ENCODE measurements at places on chromosomes 6 and 20. TPM values are rescaled to one million over a fixed set of nuclear protein-coding genes. Genes with fewer than 3 reads are reported as not detected.

Gene FUCA2
- total RNA-seq, result 20.6 TPM

Gene PTK7
- 30.6 TPM for total RNA-seq

Gene HRH3
- not detected for total RNA-seq

Gene DACT2
- 1.4 TPM for total RNA-seq

Gene ADGRF4
- total RNA-seq, result 17.5 TPM

Gene RNGTT
- total RNA-seq, result 20.8 TPM

Gene TPX2
- 11.9 TPM for total RNA-seq

Gene MUC22
- 4.1 TPM for total RNA-seq

Gene MAP7
- total RNA-seq, result 33.0 TPM

Gene HLA-DPA1
- 6.2 TPM for total RNA-seq

Gene RIPOR3
- total RNA-seq, result 9.7 TPM

Gene ABCC10
- 19.6 TPM for total RNA-seq

Gene MCHR2
- not detected for total RNA-seq

Gene SMOC2
- total RNA-seq, result 35.5 TPM

Gene LY6G6D
- total RNA-seq, result not detected

Gene RIMS1
- total RNA-seq, result 0.13 TPM

Gene TBX18
- total RNA-seq, result 0.15 TPM

Gene SLA2
- total RNA-seq, result 0.61 TPM

Gene SOBP
- 3.8 TPM for total RNA-seq

Gene TSBP1
- not detected for total RNA-seq

Gene MARCKS
- total RNA-seq, result 51.5 TPM

Gene ARHGAP40
- total RNA-seq, result 12.2 TPM

Gene PPIL6
- total RNA-seq, result 0.35 TPM

Gene FAM209B
- not detected for total RNA-seq

Gene SLC24A3
- 3.0 TPM for total RNA-seq

Gene TP53TG5
- total RNA-seq, result not detected

Gene LGSN
- not detected for total RNA-seq

Gene IL20RA
- total RNA-seq, result 20.7 TPM

Gene ZNF165
- 2.1 TPM for total RNA-seq

Gene SLC22A2
- not detected for total RNA-seq

Gene TRDN
- not detected for total RNA-seq

Gene SCUBE3
- total RNA-seq, result not detected

Gene RIPPLY2
- not detected for total RNA-seq

Gene DEFB124
- total RNA-seq, result not detected

Gene ZBP1
- total RNA-seq, result 0.12 TPM

Gene RPRD1B
- total RNA-seq, result 22.3 TPM

Gene RAMACL
- 2.7 TPM for total RNA-seq

Gene GSTA2
- total RNA-seq, result not detected

Data from esophagus squamous epithelium (tissue), 5 donors.